ENCODE measurements at places on chromosomes 5 and 9.

- DNase-seq = no peak
These were observed 31.6 kb upstream of the ADCY2 start for GRCh38 chr5:7364226-7364875.

- DNase-seq = no peak
These were observed 190.3 kb upstream of the SEMA6A start for GRCh38 chr5:116764941-116765340.

- no peak for DNase-seq
These were observed 124.1 kb downstream of the NXNL2 start for GRCh38 chr9:88659126-88659525.

DNA sequence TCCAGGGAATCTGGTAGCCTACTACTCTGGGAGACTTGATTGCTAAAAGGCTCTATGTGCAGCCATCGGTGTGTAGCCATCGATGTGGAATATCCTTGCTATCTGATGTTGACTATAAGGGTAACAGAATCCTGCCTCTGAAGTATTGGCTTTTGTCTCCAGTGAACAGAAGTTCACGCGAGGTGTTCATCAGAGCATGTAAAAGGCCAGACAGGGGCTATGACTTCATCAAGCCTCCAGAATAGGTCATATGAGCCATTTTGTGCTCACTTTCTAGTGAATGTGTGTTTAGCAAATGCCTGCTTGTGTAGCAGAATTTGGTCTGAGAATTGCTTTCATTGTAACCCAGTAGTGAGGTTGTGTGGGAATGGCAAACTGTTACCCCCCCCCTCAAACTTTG is 66.8 kb upstream of the RAD23B start:
- no peak for DNase-seq

DNA sequence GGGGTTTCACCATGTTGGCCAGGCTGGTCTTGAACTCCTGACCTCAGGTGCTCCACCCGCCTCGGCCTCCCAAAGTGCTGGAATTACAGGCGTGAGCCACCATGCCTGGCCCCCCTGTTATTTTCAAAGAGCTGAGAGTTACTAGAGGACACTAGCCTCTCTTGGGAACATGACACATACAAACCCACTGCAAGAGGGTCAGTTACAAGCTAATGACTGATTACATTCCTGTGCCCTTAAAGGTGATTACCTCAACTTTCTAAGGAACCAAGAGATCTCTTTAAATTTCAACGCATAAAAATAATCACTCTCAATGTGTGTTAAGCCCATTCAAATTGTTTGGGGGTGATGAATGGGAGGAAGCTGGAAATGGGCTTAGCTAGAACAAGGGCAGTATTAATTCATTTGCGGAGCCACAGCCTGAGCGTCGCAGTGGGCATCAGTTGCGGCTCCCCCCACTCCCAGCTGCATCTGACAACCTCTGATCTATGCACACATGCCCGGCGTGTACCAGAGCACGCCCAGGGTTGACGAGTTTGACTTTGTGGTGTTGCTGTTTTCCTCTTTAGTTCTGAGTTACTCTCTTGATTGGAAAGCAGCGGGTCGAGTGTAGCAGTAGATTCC is 146.9 kb downstream of the GOLPH3 start:
- no peak for DNase-seq

GRCh38 chr9:22392523-22392922 is 54.1 kb upstream of the DMRTA1 start:
- DNase-seq = no peak

All from glomerular endothelial cell (primary cell).